Stimulated activated CD4-positive, alpha-beta T cell treated with anti-CD3 and anti-CD28 coated beads, Interleukin-1b, Interleukin-23, amount 100 ng/mL, for 1 hour (primary cell): ENCODE measurements at places on chromosomes 11 and 22.
A peak's percentile ranks its signal among the peaks of the same experiment; 100 is the strongest.

DNA sequence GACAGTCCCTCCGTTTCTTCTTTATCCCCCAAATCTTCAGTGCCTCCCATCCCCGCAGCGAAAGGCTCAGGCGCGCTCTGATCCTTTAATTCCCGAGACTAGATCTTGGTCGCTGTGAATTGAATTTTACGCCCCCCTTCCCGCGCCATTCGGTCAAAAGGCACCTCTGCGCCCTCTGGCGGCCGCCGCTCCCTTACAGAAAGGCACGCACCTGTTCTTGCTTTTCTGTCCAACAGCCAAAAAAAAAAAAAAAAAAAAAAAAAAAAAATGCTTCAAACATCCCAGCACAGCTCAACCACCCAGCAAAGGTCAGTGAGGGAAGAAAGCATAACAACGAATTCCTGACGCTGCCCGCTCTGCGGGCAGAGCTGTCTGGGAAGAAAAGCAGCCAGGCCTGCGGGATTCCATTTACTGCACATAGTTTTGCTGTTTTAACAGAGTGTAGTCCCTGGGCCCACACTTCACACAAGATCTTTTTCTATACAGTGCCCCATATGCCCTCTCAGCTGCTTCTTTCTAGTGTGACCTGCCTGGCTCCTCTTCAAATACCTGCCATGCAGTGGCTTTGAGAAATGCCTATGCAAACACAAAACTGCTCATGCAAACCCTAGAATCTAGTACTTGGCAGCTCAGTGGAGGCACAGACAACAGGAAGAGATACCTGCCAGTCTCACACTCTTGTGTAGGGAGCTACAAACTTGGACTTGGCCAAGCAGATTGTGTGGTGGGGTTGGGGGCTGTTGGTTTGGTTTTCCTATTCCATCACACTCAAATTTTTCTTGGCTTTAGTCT is 1.3 kb upstream of the ESAM start:
- DNase-seq: peak; percentile 77

DNA sequence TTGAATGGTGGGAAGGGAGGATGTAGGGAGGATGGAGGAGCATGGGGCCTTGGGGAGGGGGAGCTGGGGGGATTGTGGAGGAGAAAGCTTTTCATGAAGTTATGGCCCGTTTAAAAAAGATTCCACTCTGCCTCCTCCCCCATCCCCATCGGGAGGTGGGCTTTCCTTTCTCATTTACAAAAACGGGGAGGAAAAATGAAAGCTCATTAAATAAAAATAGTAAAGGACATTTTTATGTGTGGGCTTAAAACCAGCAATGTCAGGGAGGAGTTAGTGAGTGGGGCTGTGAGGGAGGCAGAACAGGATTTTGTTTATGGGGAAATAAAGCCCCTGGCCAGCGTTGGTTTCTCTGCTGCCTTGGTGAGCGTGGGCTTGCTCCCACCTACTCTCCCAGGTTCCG is 83.2 kb downstream of the ZBTB16 start:
- no peak for DNase-seq

- DNase-seq: no peak
Observed at GRCh38 chr11:27367881-27368280, 4.9 kb upstream of the CCDC34 start.

DNA sequence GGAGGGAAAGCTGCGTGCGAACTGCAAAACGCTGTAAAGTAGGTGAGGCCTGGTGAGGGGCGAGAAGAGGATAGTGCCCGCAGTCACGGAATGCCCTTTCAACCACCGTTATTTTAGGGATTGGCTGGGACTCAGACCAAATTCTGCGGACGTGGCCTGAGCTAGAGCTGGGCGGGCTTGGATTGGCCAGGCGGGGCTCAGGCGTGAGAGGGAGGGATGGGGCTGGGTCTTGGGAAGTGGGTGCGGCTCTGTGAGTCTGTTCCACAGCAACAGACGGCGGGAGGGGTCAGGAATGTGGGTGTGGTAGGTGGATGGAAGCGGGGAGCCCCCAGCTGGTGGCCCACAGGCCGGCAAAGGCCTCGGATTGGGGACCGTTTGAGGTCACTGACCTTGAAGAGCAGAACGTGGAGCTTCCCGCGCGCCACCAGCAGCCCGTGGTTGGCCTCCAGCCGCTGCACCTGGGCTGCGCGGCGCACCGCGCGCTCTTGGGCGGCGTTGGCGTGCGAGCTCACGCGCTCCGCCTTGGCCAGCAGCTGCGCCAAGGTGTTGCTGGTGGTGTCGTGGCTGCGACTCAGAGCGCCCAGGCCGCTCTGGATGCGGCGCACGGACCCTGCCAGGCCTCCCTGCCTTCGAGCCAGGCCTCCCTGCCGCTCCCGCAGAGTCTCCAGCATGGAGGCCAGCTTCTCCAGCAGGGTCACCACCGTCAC is 444 bp downstream of the CAVIN3 start:
- no peak for DNase-seq

DNA sequence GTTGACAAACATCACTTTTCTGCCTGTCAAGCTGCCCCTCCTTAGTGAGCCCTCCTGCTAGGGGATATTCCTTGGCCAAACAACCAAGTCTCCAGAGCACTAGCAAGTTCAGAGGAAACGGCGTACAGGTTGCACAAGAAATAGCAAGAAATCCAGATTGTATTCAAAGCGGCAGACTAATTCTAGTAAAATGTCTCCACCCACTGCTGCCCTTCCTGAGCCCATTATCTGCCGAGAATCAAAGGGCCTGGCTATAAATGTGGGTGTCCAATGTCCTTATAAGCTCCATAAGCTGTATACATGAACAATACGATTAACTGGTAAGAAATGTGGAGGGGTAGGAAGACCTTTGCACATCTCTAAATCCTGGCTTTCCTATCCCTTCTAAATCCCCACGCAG is 44.0 kb upstream of the AKIP1 start:
- DNase-seq: no peak

GRCh38 chr11:68373815-68374501 is 61.6 kb downstream of the LRP5 start:
- DNase-seq: no peak

GRCh38 chr11:129580278-129580677 is 204.6 kb downstream of the BARX2 start:
- no peak for DNase-seq

- DNase-seq: no peak
Observed at GRCh38 chr11:111550258-111550657, 9.7 kb downstream of the LAYN start.

GRCh38 chr11:128892866-128893565 is 1.9 kb downstream of the KCNJ5 start:
- DNase-seq: no peak

GRCh38 chr11:10638316-10638925 is 55.1 kb downstream of the IRAG1 start:
- DNase-seq: no peak

GRCh38 chr11:70662691-70663098 is 264.4 kb downstream of the CTTN start:
- DNase-seq: no peak

- no peak for DNase-seq
Observed at GRCh38 chr11:61002598-61002997, 31.1 kb downstream of the CD6 start.

DNA sequence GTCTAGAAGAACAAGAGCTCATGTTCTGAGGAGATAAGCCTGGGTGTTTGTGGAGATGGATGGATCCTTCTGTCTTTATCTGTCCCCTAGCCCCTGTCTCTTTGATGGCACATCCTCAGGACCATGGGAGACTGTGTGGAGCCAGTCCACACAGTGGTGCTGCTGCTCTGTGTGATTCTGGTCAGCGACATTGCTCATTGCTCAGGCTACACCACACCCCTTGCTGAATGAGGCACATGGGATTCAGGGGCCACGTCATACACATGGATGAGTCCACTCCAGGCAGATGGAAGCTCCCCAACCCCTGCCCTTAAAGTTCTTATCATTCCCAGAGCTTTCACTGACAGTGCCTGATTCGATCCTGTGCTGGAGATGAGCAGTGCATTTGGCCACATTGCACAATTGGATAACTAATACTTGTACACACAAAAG is 222.2 kb downstream of the NAV2 start:
- DNase-seq: no peak

- no peak for DNase-seq
Observed at GRCh38 chr22:23840026-23840425, 1.2 kb upstream of the DERL3 start.

DNA sequence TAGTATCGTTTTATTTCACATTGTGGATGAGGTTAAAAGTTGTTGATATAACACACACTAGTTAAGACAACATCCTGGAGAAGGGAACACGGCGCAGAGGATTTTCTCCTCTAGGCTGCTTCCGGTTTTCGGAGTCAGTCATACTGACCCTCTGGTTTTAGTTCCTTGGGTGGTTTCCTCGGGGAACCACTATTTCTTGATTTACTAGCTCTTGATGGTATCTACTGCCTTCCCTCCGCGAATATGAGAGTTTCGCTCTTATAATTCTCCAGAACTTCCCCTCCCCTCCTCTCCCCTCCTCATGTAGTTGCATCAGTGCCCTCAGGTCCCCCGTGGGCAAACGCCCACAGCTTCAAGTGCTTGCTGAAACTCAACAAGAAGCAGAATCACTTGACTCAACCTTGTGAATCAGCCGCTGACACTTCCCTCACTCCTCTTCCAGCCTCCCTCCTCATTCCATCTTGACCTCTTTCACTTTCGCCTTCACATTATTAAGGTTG is 15.9 kb upstream of the APOBEC3A start:
- no peak for DNase-seq

- DNase-seq: no peak
Observed at GRCh38 chr11:93329936-93330445, 551 bp upstream of the DEUP1 start.

DNA sequence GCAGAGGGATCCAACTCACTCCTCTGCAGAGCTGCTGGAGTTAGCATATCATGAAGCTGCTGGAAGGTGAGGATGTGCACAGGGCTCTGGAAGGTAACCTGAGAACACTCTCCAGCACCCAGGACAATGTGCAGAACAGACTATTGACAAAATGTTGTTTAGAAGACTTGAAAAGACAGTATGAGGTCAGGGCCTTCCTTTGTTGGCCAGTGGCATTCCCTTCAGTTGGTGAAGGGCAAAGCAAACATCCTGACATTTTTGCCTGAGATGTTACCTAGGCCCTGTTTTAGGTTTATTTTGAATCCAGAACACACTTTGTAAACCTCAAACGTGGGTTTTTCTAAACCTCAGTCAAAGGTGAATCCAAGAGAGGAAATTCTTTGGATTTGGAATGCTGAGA is 67.8 kb downstream of the DEPDC5 start:
- DNase-seq: no peak

DNA sequence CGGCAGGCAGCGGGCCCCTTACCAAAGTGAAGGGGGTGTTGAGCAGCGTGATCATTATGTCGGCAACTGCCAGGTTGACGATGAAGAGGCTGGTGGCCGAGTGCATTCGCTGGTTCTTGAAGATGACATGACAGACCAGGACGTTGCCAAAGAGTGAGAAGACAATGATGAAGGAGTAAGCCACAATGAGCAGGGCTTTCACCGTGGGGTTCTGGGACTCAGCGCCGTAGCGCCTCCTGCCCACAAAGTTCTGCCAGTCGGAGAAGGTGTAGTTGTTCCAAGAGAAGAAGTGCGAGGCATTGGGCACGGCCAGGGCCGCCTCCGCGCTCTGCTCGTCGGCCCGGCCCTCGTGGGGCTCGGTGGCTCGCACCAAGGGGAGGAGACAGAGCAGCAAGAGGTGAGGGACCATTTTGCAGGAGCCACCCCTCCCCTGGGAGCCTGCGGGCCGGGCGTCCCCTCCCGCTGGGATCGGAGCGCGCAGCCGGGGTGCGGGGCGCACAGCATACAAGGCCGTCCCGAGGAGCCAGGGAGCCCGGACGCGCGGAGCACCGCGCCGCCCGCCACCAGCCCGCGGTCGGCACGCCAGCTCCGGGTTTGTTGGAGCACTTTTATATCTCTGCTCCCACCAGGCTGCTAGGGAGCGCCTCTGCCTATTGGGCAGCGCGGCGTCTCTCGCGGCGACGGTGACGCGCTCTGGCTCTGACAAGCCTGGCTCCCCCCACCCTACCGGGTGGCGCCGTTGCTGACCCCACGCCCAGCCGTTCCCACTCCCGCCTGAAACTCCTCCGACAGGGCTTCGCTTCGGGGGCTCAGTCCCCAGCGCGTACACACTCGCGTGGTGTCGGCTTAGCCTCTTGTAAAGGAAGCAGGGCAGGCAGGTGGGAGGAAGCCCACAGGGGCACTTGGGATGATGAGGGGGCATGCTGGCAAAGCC is at the start of gene GPR83:
Gene GPR83, minus strand, starts transcription at position 581 of the 934 bp plus-strand sequence. Its CDS starts 172 bp downstream, at position 409.
- no peak for DNase-seq

GRCh38 chr22:43796567-43796966 is 15.5 kb downstream of the EFCAB6 start:
- no peak for DNase-seq

DNA sequence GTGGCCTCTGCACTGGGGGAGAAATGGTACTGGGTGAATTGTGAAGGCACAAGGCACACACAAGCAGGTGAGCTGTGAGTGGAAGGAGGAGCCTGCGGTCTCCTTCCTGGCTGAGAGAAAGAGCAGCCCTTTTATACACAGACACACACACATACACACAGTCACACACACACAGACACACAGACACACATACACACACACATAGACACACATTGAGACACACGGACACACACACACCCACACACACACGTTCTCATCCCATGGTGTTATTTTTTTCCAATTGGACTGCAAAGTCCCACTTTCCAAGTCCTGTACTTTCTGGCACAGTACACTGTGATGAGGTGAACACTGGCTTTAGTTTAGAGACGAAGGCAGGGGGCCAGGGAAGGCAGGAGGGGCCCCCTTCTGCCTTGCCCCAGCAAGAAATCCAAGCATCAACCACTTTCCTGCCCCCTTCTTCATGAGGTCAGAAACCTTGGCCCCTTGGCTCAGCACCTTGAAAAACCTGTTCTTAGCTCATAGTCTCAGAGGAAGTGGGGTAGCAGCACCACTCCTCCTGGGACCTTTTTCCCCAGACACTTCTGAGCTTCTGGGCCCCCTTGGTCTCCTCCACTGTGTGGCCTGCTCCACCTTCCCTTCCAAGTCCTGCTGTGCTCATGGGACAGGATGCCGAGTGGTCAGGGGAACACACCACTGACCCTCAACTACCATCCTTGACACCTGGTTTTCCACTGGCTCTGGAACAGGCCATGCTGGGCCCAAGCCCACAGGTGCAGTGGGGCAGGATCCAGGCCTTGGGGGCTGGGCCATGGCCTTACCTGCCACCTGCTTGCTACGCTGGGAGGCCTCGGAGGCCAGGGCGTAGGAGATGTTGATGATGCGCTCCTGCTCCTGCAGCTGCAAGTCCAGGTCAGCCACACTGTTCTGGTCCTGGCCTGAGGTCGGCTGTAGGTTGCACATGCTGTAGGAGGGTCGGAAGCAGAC is 43.8 kb downstream of the C11orf58 start:
- no peak for DNase-seq
